ENCODE measurements at places on chromosomes 4 and X. TPM values are rescaled to one million over a fixed set of nuclear protein-coding genes. Genes with fewer than 3 reads are reported as not detected.

- DNase-seq: no peak
Observed at GRCh38 chrX:56783450-56783831, 54.4 kb downstream of the NBDY start.

- no peak for DNase-seq
Observed at GRCh38 chrX:147226801-147227200, 412.3 kb upstream of the CXorf51A start.

DRD5 gene
- not detected for total RNA-seq

FRAS1 gene
- total RNA-seq: 51.7 TPM

PAGE2 gene
- total RNA-seq: not detected

All from endothelial cell (in vitro differentiated cells).